ENCODE measurements at places on chromosomes 2 and 18. TPM values are rescaled to one million over a fixed set of nuclear protein-coding genes. Genes with fewer than 3 reads are reported as not detected.

The NOTO gene
- not detected for polyA plus RNA-seq

DNA sequence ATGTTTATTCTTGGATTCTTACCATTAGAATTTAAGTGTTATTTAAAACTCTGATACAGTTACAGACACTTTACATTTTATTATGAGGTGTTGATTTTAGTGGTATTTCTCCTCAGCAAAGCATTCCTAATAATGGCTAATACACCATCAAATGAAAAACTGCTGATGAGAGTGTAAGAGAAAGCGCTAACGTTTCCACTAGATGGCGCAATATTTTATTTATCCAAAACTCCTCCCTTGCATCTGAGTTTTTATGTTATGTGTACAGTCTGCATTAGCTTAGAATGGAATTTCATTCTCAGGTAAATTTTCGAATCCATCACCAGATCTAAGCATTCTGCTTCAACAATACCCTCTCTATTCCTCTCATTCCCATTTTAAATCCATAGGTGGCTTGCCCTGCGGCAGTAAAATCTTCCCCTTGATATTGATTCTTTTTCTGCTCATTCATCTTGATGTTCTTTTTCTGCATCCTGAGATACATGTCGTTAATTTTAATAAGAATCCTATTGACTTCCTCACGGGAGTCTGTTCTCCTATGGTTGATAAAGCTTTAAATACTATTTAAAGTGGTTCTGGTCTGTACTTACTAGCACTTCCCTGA is 53.9 kb downstream of the PRKRA start:
- DNase-seq, result no peak

- no peak for DNase-seq
These were observed 12.2 kb downstream of the PLB1 start for GRCh38 chr2:28507796-28508764.

GRCh38 chr2:23954325-23955014 is 14.2 kb downstream of the UBXN2A start:
- DNase-seq, result no peak

DNA sequence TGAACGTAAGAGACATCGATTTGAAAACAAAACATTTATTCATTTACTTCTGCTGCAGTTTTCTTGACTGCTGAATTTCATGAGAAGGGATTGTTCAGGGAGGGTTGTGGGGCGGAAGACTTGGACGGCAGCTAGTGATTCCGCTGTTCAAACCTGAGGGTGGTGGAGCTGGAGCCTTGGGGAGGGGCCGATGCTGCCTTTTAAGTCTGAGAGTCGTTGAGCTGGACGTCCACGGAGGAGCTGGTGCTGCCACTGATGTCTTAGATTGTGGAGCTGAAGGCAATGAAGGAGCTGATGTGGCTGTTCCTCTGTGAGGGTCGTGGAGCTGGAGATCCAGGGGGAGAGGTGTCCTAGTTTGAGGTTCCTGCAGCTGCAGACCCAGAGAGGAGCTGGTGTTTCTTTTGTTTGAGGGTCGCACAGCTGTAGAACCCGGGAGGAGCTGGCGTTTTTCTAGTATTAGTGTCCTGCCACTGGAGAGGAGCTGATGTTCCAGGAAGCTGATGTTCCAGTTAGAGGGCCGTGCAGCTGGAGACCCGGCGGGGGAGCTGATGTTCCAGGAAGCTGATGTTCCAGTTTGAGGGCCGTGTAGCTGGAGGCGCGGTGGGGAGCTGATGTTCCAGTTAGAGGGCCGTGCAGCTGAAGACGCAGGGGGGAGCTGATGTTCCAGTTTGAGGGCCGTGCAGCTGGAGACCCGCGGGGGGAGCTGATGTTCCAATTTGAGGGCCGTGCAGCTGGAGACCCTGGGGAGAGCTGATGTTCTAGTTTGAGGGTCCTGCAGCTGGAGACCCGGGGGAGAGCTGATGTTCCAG is 150.9 kb downstream of the RTP5 start:
- no peak for DNase-seq
